ENCODE measurements at places on chromosomes 5 and 9.

DNA sequence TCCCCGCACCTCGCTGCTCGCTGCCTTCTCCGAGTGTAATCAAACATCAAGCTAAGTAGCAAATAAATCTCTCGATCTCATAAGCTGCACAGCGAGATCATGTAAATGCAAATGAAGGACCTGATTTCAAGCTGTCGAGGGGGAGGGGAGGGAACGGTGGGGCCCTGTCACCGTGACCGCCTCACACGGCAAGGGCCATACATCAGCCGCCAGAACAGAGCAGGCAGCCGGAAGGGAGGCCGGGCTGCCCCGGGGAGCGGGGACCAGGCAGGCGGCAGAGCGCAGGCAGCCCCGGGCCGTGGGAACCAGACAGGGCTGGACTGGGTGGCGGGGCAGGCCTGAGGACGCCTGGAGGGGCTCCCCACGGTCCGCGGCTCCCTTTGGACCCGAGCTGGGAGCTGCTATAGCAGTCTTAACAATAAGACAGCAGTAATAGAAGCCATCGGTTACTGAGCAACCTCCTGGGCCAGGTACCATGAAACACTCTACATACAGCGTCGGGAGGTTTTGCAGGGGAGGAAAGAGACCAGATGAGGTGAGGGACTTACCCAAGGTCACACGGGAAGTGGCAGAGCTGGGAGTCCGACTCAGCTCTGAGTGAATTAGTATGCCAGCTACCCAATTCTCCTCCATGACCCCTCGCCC, 76.8 kb downstream of the CFAP77 start:
- DNase-seq, result peak; percentile 89

- peak; percentile 14 for DNase-seq
Observed at GRCh38 chr5:61200582-61201155, 38.4 kb upstream of the SMIM15 start.

- DNase-seq, result no peak
Observed at GRCh38 chr9:12604164-12604821, 88.9 kb upstream of the TYRP1 start.

DNA sequence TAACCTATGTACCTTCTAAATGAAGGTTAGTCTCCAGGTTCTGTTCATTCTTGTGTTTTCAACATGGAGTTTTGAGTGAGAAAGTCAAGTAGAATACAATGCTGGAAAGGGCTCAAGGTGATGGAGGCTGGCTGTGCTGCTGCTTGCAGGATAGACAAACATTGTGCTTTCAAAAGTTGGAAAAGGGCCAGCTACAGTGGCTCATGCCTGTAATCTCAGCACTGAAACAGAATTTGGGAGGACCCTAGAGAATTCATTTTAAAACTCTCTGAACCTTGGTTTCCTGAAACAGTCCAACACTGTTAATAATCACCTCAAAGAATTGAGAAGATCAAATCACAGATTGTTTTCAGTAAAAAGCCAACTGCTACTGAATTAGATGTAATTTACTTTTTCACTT, 15.4 kb upstream of the IARS1 start:
- no peak for DNase-seq

DNA sequence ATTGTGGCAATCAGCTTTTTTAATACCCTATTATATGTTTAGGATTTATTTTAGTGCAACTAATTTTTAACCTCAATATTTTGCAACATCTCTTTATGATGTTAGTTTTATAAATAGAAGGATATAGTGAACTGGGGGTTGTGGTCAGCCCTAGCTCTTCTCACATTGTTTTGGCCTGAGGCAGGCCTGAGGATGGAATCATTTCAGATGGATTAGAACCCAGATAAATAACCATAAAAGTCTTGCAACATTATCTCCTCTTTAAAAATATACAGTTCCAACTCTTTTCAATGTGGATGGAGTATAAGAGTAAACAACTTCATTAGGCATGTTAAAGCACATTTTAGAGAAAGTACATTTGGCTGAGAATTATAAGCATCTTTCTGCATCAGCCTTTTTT, 522.7 kb downstream of the NR2F1-AS1 start:
- no peak for DNase-seq
